ENCODE measurements at places on chromosomes 3 and 15. TPM values are rescaled to one million over a fixed set of nuclear protein-coding genes. Genes with fewer than 3 reads are reported as not detected.

CAMK2N2 gene
- not detected for total RNA-seq

TMCO5A gene
- total RNA-seq: not detected

LYSMD2 gene
- total RNA-seq: 13.6 TPM

GALK2 gene
- 19.1 TPM for total RNA-seq

SLC28A2 gene
- total RNA-seq: not detected

HYAL1 gene
- total RNA-seq: 0.82 TPM

WNT5A gene
- not detected for total RNA-seq

BDH1 gene
- total RNA-seq: 17.4 TPM

TRMT10C gene
- 19.0 TPM for total RNA-seq

SENP7 gene
- total RNA-seq: 52.7 TPM

STAG1 gene
- 55.1 TPM for total RNA-seq

TATDN2 gene
- total RNA-seq: 88.4 TPM

RHCG gene
- total RNA-seq: not detected

MYRIP gene
- not detected for total RNA-seq

SERPINI2 gene
- not detected for total RNA-seq

CYP1A2 gene
- not detected for total RNA-seq

GOLGA8K gene
- total RNA-seq: 6.2 TPM

PCBP4 gene
- 15.0 TPM for total RNA-seq

SLC15A2 gene
- total RNA-seq: 0.78 TPM

RTP4 gene
- total RNA-seq: 8.0 TPM

COLQ gene
- total RNA-seq: 37.7 TPM

SEMA6D gene
- not detected for total RNA-seq

CACNA2D3 gene
- 0.49 TPM for total RNA-seq

ADGRG7 gene
- total RNA-seq: not detected

SCN11A gene
- 0.07 TPM for total RNA-seq

FYTTD1 gene
- total RNA-seq: 58.0 TPM

FBXW12 gene
- total RNA-seq: 0.25 TPM

CFAP100 gene
- total RNA-seq: not detected

SYNPR gene
- not detected for total RNA-seq

ISLR gene
- not detected for total RNA-seq

SLC22A13 gene
- 0.85 TPM for total RNA-seq

NEK10 gene
- total RNA-seq: 1.6 TPM

FAM81A gene
- total RNA-seq: not detected

SCG3 gene
- total RNA-seq: not detected

FES gene
- total RNA-seq: 52.5 TPM
